ENCODE measurements at places on chromosomes 5 and 9. TPM values are rescaled to one million over a fixed set of nuclear protein-coding genes. Genes with fewer than 3 reads are reported as not detected.

GRCh38 chr9:114688909-114689610 lies 7.1 kb upstream of the TEX48 start:
- no peak for DNase-seq

GRCh38 chr9:20683351-20684034 lies 566 bp upstream of the FOCAD start:
- DNase-seq = peak; percentile 48

DNA sequence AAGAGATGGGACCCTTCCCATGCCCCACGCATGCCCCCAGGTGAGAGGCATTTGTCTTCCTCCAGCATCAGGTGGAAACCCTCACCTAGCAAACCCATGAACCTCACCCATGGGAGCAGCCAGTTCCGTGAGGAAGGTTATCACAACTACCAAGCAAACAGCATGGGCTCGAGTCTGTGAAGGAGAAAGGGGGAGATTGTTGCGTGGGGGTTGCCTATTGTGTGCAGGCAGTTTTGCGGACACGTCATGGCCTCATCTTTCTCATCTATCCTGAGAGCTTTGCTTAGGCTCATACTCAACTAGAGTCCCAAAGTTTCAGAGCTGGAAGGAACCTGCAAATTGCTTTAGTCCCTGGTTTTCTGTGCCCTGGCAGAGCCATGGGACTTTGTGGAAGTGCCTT lies 73.6 kb upstream of the TGFBR1 start:
- no peak for DNase-seq

- no peak for DNase-seq
Measured at GRCh38 chr9:31394015-31394473, 990.4 kb upstream of the ACO1 start.

DNA sequence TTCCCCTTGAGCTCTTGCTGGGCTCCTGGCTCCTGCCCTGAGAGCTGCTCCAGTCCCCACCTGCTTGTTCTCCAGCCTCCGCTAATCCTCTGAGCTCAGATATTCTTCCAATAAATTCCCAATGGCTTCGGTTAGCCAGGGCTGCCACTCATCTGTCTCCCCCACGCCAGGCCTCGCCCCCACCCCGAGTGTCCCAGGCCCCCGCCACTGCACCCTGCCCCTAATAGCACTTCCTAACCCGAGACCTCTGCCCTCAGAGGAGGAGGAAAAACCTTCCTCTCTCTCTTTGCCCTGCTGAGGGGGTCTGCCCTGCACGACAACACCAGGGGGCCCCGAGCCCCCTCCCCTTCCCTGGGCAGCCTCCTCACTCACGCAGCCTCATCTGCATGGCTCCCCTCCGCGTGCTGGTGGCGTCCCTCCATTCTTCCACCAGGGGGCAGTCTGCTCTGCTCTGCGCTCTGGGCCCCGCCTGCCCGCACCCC lies 5.4 kb upstream of the LCN15 start:
- peak; percentile 63 for DNase-seq

ROR2 gene
- total RNA-seq = 2.1 TPM

UGT3A2 gene
- total RNA-seq = 0.18 TPM

SPATA31D3 gene
- not detected for total RNA-seq

Measured in activated CD4-positive, alpha-beta memory T cell treated with anti-CD3 and anti-CD28 coated beads, Interleukin-2, amount 10 ng/mL, durations not matched to agents 7 days and 5 days (primary cell).